ENCODE measurements at places on chromosomes 3 and 15.

DNA sequence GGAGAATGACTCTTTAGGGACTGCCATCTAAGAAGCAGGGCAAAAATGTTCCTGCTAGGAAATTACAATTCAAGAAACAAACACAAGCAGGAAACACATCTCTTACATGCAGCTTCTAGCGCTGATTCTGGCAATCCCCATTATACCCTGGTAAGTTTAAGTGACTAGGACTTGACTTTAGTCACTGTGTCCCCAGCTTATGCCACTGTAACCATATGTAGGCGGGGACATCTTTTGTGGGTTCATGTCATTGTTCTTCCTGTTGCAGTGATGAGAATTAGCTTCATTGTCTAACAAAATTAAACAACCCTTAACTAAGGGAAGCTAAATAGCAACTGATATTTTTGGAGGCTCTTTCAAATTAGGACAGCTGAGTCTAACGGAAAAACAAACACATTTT is 17.9 kb upstream of the FAM81A start:
- peak; percentile 11 for DNase-seq

GRCh38 chr3:97821774-97822358 is at the start of gene CRYBG3:
TSS of gene CRYBG3 (plus strand) at chr3:97822011. CDS start at chr3:97822207, 196 bp downstream.
- DNase-seq, result peak; percentile 90

DNA sequence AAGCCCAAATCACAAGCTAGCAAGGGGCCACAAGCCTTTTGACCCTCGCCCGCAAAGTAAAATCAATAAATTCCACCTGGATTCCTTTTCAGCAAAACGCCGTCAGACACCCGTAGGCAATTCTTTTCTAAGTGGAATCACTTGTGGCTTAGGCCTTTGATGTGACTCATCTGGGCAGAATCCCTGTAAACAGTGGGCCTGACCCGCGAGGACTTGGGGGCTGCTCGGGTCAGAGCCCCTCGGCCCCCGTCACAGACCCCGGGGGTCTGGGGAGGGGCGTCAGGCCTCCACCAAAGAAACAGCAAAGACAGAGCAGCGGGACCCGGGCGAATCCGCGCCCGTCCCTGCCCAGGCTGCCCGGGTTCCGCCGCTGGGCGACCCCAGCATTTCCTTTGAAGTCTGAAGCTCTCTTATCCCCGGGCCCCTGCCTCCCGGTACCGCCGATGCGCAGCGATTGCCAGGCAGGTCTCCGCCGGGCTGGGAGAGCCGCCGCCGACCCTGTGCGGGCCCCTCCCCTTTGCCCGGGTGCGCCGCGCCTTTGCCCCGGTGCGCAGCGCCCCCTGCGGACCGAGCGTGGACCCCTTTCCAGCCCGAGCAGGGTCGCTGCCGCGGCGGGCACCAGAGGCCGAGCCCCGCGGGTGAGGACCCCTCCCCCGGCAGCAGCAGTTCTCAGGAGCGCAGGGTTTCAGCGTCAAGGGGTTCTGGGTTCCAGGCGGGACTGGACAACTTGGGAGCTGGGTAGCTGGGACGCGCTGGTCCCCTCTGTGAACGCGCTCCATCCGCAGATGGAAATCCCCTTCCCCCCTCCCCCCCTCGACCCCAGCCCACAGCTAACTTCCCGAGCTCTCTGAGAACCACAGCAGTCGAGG is 178.3 kb downstream of the UACA start:
- DNase-seq, result peak; percentile 75

GRCh38 chr15:57596301-57596855 is 4.7 kb downstream of the MYZAP start:
- no peak for DNase-seq

DNA sequence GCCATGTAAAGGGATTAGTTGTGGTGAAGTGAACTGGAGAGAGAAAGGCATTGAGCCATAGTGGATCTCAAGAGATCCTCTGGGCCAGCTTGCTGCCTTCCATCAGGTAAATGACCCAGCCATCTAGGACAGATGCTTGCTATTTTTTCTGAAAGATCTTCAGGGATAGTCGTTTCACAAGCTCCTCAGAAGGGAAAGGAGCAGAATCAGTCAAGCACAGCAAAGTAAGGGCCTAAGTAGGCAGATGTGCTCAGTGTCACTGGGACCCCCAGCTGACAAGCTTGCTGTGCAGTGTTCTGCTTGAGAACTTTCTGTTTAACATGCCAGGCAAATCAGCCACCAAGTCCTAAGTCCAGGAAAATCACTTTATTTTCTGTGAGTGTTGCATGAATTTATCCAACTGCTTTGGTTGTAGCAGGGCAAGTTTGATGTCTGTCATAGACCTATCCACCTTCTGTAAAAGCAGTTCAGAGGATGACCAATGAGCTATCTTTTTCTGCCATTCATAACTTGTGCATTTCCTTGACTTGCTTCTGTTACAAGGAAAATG is 319.8 kb downstream of the IL5RA start:
- DNase-seq, result no peak

DNA sequence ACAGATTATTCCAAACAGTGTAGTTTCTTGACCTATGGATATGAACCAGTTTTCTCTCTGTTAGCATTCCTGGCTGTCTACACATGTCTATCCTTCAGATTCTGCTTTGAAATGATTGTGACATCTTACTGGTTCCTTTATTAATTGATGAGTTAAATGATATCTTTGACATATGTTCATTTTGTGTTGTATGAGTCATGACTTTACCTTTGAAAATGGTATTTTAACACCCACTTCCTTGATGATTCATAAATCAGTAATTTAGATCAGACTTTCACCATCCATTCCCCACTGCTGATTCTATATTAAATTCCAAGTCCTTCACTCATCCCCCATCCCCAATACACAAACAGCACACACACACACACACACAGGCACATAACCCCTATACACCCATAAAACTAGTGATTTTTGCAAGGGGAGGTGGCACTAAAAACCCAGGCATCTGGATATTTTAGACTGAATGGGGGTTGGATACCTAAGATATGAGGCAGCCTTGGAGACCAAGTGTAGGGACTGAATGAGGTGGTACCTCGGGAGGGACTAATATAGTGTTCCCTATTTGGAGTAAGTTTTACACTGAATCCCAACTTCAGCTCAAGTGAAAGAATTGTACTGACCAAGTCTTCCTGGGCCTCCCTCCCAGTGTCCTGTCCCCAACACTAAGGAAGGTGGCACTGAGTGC is 9.7 kb downstream of the CCK start:
- DNase-seq, result no peak

- peak; percentile 51 for DNase-seq
Observed at GRCh38 chr3:10757021-10757820, 58.8 kb upstream of the SLC6A11 start.

GRCh38 chr3:141434255-141434654 is 52.6 kb upstream of the RASA2 start:
- no peak for DNase-seq

DNA sequence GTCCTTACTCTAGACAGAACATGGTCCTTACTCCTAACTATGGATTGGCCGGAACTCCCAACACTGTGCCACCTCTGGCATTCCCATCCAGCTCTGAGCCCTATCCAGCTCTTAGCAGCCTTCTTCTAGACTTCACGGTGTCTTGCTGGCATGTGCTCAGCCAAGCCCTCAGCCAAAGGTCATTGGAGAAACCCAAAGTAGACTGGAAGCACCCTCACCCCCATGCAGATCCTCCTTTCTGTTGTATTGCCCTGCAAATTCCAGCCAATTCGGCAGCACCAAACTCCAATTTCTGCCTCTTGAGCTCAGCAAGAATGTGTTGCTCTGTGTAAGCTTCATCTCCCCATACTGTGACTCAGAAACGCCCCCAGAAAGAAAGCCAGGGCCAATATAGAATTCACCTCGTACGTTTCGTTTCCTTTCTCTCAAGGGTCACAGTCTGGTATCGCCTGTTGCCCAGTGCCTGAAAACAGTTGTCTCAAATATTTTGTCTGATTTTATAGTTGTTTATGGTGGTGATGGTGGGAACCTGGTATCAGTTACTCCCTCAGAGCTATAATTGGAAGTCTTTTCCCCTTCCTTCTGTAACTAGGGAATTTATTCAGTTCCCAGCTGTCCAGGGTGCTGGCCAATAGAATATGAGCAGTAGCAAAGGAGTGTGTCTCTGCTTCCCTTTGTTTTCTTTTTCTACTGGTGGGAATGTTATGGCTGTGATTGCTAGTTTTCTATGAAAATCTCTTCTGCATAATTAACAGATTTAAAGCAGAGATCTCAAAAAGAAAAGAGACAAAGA is 28.4 kb upstream of the EPHB3 start:
- DNase-seq, result no peak

- DNase-seq, result no peak
Observed at GRCh38 chr3:108001457-108001856, 89.4 kb downstream of the CD47 start.

GRCh38 chr3:44561076-44561475 is 6.1 kb downstream of the ZKSCAN7 start:
- DNase-seq, result no peak

- DNase-seq, result no peak
Observed at GRCh38 chr3:3189961-3190360, 10.5 kb upstream of the CRBN start.

- DNase-seq, result no peak
Observed at GRCh38 chr3:46406443-46406787, 451 bp downstream of the CCR5AS start.

DNA sequence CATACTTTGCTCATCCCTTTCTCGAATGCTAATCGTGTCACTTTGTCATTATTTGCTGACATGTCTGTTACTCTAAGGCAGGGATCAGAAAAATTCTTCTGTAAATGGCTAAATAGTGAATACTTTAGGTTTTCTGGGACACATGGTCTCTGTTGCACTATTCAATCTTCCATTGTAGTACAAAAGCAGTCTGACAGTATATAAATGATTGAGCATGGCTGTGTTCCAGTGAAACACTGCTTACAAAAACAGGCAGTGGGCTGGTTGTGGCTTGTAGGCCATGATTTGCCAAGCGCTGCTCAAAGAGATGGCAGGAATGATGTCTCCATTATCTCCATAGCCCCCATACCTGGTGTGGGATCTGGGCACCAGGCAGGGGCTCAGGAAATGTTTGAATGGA is 45.6 kb downstream of the TMEM266 start:
- no peak for DNase-seq

- no peak for DNase-seq
Observed at GRCh38 chr3:192923731-192924130, 6.1 kb upstream of the MB21D2 start.

DNA sequence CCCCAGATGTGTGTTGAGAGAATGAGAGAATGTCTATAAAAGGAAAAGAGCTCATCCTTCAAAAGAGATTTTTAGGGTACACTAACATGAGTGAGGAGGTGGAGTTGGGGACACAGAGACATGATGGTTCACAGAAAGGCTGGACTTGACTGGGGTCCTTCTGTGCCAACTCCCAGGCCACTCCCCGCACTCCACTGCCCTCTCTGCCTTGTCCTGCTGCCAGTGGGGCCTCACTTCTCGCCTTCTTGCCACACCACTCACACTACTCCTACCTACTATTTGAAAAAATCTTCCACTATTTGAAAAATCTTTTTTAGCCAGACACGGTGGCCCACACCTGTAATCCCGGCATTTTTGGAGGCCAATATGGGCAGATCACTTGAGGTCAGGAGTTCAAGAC is 298.1 kb downstream of the EPHB1 start:
- no peak for DNase-seq

DNA sequence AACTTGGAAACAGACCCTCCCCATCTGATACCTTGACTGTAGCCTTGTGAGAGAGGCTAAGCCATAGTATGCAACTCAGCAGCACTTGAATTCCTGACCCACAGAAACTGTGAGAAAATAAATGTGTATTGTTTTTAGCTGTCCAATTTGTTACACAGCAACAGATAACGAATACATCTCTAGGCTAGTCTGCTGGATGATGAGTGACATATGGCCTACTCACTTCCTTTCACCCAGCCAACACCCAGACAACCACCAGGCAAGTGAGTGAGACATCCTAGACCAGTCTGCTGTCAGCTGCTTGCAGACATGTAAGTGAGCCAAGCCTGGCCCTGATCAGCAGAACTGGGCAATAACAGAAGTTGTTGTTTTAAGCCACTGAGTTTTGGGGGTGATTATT is 19.2 kb upstream of the SMAD6 start:
- DNase-seq, result no peak

DNA sequence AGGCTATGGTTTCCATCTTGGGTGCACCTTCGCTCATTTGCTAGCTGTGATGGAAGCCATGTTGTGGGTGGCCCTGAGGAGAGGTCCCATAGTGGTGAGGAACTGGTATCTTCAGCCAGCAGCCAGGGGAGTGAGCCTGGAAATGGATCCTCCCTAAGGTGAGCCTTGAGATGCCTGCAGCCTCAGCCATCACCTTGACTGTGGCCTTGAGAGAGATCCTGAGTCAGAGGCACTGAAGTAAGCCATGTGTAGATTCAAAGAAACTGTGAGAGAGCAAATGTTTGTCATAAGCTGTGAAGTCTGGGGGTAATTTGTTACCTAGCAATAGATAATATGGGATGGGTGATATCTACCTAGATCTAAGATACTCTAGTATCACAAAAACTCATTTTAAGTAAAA is 105.3 kb downstream of the SNRK start:
- DNase-seq, result peak; percentile 29

GRCh38 chr15:71575474-71576045 is 234.8 kb upstream of the NR2E3 start:
- DNase-seq, result no peak

GRCh38 chr15:85063522-85064079 is 81.9 kb downstream of the PDE8A start:
- no peak for DNase-seq

DNA sequence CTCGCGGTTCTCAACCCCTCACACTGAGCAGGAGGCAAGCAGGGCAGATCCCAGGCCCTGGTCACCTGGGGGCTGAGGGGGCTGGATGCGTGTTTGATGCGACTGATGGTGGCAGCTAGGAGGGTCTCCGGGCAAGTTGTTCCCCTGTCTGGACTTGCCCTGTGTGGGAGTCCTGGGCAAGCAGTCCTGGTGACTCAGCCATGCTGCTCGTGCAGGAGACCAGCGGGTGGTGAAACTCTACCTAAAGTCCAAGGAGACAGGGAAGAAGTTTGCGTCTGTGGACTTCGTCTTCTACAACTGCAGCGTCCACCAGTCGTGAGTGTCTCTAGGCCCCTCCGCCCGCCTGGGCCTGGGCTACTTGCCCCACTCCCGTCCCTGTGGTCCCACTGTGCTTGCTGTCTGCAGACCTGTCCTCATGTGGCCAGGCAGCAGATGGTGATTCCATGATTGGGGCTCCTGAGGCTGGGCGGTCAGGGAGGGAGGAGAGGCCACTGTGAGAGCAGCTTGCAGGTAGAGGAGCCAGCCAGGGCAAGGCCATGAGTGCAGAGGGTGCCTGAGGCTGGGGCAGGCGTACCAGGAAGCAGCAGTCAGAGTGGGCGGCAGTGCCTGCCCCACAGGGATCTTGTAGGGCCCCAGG is 23.1 kb downstream of the PLXNA1 start:
- no peak for DNase-seq
